ENCODE measurements at places on chromosomes 3 and 15. TPM values are rescaled to one million over a fixed set of nuclear protein-coding genes. Genes with fewer than 3 reads are reported as not detected.

HESX1 gene
- 0.99 TPM for total RNA-seq

EBLN2 gene
- total RNA-seq, result 3.0 TPM

GALNT15 gene
- total RNA-seq, result 37.7 TPM

TM6SF1 gene
- 2.3 TPM for total RNA-seq

ZFAND6 gene
- total RNA-seq, result 160 TPM

BUB1B gene
- 5.4 TPM for total RNA-seq

COL8A1 gene
- 24.7 TPM for total RNA-seq

FAM131A gene
- total RNA-seq, result 18.5 TPM

SERINC4 gene
- total RNA-seq, result under 0.01 TPM

QRICH1 gene
- 59.0 TPM for total RNA-seq

SLC9C1 gene
- total RNA-seq, result not detected

C3orf85 gene
- total RNA-seq, result not detected

- H3K4me1 ChIP-seq, result no peaks in the 10 kb centered on the region
- no peaks in the 10 kb centered on the region for H3K36me3 ChIP-seq
- peak; percentile 79 for DNase-seq
- no peak overlapping the region for H3K27ac ChIP-seq
- no peaks in the 10 kb centered on the region for H3K27me3 ChIP-seq
Observed at GRCh38 chr3:58005669-58006068, 2.6 kb upstream of the FLNB start.

- H3K4me3 ChIP-seq, result no peak overlapping the region
- no peaks in the 10 kb centered on the region for H3K27me3 ChIP-seq
- no peak for DNase-seq
- H3K27ac ChIP-seq, result no peak overlapping the region
- peaks cover 5% of the 10 kb centered on the region for H3K4me1 ChIP-seq
Observed at GRCh38 chr3:66019896-66020295, 18.8 kb downstream of the MAGI1 start.

GRCh38 chr3:53589201-53589600 lies 94.8 kb downstream of the CACNA1D start:
- H3K4me3 ChIP-seq, result no peak overlapping the region
- DNase-seq, result no peak
- H3K27ac ChIP-seq, result no peak overlapping the region
- no peaks in the 10 kb centered on the region for H3K27me3 ChIP-seq

DNA sequence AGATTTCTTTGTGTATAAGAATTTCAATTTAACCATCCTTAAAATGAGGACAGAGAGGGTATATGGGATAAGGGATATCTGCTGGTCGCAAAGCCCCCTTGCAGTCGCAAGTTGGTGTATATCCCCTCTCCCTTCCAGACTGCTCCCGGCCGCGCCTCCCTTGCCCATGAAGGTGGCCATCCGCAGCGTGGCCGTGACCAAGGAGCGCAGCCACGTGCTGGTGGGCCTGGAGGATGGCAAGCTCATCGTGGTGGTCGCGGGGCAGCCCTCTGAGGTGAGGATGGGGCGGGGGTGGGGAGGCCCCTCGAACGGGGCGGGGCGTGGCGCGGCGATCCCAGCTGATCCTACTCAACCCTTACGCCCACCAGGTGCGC lies 29.4 kb downstream of the NBEAL2 start:
- peaks cover 6% of the 10 kb centered on the region for H3K4me1 ChIP-seq
- H3K27me3 ChIP-seq, result no peaks in the 10 kb centered on the region
- H3K36me3 ChIP-seq, result no peaks in the 10 kb centered on the region
- no peak overlapping the region for H3K27ac ChIP-seq

- H3K4me3 ChIP-seq, result no peak overlapping the region
- H3K27me3 ChIP-seq, result no peaks in the 10 kb centered on the region
- no peaks in the 10 kb centered on the region for H3K36me3 ChIP-seq
- no peak for DNase-seq
- no peak overlapping the region for H3K27ac ChIP-seq
Observed at GRCh38 chr15:94053626-94054025, 177.7 kb upstream of the MCTP2 start.

DNA sequence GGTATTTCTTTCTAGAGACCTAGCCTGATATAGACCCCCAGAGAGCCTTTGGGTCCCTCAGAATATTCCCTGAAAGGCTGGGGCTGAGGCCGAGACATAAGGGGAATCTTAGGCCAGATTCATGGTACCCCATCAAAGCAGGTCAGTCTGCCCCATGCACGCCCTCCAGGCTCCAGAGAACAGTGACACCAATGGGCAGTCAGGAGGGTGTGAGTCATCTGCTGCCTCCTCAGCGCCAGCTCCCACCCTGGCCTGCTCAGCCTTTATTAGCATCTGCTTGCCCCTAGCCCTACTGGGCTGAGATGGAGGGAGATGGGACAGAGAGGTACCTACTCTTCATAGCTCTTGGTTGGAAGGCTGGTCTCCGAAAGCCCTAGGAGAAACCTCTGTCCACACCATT lies 14.3 kb upstream of the CAMKV start:
- no peak overlapping the region for H3K27ac ChIP-seq
- H3K4me3 ChIP-seq, result no peak overlapping the region
- no peaks in the 10 kb centered on the region for H3K36me3 ChIP-seq
- H3K27me3 ChIP-seq, result peaks cover 19% of the 10 kb centered on the region

DNA sequence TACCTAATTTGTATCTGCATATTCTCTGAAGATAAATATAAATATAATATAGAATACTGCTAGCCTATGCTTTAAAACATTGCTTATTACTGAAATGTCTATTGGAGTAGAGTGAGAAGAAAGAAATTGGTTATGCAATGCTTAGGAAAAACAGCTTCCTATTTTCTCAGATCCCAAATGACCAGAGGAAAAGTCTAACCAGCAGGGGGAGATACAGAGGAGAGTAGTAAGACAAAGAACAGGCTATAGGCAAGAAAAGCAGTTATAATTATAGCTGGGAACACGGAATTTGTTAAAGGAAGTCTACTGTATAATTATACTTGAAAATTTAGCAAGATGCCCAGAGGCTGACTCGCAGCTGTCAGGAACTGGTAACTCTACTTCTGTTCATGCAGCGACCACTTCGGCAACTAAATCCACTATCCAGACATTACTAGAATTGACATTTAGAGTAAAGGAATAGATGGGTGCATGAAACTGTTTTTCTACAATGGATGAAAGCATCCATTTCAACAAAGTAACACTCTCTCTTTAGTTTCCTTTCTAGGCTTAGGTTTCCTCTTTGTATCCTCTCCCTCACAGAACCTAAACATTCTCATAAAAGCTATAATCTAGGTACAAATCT lies 97.2 kb downstream of the TBC1D5 start:
- no peak overlapping the region for H3K27ac ChIP-seq
- no peaks in the 10 kb centered on the region for H3K36me3 ChIP-seq
- no peaks in the 10 kb centered on the region for H3K27me3 ChIP-seq
- H3K4me1 ChIP-seq, result peaks cover 2% of the 10 kb centered on the region
- DNase-seq, result peak; percentile 83

DNA sequence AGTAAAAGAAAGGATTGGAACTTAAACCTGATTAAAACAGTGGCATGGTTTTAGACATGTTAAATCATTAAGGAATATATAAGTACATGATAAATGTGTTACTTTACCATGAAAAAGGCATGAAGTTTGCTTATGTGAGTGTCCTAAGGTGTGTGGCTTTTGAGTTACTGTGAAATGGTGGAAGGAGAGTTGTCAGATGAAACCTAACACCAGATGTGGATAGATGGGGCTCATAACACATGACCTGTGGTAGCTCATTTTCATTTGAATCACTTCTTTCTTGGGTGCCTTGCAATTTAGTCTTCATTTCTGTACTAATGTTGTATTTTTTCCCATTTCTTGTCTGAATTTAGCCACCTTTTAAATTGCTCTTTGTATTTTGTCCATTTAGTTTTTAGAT lies 13.0 kb downstream of the MEF2A start:
- H3K4me1 ChIP-seq, result no peaks in the 10 kb centered on the region
- H3K4me3 ChIP-seq, result no peak overlapping the region
- DNase-seq, result peak; percentile 39
- no peaks in the 10 kb centered on the region for H3K27me3 ChIP-seq
- no peaks in the 10 kb centered on the region for H3K36me3 ChIP-seq
- H3K27ac ChIP-seq, result no peak overlapping the region

GRCh38 chr15:100602823-100603393 lies 519 bp downstream of the ASB7 start:
- H3K27me3 ChIP-seq, result no peaks in the 10 kb centered on the region
- peak overlapping the region; percentile 91 for H3K4me3 ChIP-seq
- peaks cover 3% of the 10 kb centered on the region for H3K4me1 ChIP-seq
- no peaks in the 10 kb centered on the region for H3K36me3 ChIP-seq
- peak overlapping the region; percentile 79 for H3K27ac ChIP-seq

GRCh38 chr3:112681822-112682325 lies 40.9 kb upstream of the CCDC80 start:
- H3K4me3 ChIP-seq, result no peak overlapping the region
- DNase-seq, result peak; percentile 69
- H3K27ac ChIP-seq, result peak overlapping the region; percentile 69
- no peaks in the 10 kb centered on the region for H3K27me3 ChIP-seq

DNA sequence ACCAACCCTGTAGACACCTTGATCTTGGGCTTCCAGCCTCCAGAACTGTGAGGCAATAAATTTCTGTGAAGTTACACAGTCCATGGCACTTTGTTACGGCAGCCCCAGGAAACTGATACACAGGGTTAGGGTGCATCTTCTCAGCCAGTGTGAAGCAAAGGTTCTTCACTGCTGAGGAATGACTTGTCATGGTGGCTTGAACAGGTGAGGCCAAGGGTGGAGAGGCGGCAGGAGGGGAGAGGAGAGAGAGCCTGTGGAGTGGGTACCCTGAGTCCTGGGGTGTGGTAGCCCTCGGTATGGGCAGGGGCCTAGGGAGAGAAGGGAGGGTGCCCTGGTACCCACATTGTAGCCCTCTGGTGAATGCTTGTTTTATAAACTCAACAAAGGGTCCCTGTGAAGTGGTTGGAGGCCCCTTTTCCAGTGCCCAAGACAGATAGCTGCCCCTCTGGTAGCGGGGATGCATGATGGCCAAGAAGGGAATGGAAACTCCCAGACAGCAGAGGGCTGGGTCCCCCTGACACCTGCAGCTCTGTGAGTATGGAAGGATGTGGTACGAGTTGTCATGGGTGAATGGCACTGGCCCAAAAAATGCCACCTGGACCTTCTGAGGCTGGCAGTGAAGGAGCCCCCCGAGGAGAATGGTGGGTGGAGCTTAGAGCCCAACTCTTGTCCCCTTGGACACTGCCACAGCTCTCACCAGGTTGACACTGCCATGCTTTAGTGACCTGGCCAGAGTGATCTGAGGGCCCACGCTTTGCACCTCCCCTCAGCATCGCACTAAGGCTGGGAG lies 49.6 kb downstream of the SPSB4 start:
- H3K27me3 ChIP-seq, result peaks cover 5% of the 10 kb centered on the region
- no peak for DNase-seq
- no peaks in the 10 kb centered on the region for H3K4me1 ChIP-seq
- H3K36me3 ChIP-seq, result no peaks in the 10 kb centered on the region
- H3K4me3 ChIP-seq, result no peak overlapping the region

DNA sequence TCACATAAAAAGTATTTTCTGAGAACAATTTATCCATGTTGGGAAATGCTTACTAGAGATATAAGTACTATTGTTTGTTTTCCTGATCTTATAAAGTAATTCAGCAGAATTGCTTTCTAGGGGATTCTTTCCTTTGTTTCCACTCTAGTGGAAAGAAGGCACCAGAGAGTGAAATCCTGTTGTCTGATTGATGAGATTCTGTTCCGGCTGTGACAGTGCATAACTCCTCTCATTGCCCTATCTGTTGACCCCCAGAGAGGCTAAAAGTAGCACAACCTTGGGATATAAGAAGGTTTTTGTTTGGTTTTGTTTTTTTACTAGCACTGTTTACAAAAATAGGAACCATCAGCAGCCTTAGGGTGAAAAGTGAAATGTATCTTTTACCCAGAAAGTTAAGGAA lies 114.1 kb downstream of the ALCAM start:
- H3K36me3 ChIP-seq, result no peaks in the 10 kb centered on the region
- H3K4me1 ChIP-seq, result no peaks in the 10 kb centered on the region
- DNase-seq, result no peak
- no peak overlapping the region for H3K4me3 ChIP-seq
- no peaks in the 10 kb centered on the region for H3K27me3 ChIP-seq
- no peak overlapping the region for H3K27ac ChIP-seq

- no peak for DNase-seq
- H3K27ac ChIP-seq, result no peak overlapping the region
- H3K36me3 ChIP-seq, result no peaks in the 10 kb centered on the region
- no peaks in the 10 kb centered on the region for H3K27me3 ChIP-seq
- H3K4me1 ChIP-seq, result no peaks in the 10 kb centered on the region
- H3K4me3 ChIP-seq, result no peak overlapping the region
Observed at GRCh38 chr3:57298041-57298440, 5.6 kb upstream of the ASB14 start.

GRCh38 chr3:37190667-37191066 lies 16.3 kb upstream of the LRRFIP2 start:
- H3K27me3 ChIP-seq, result no peaks in the 10 kb centered on the region
- no peak overlapping the region for H3K27ac ChIP-seq
- no peaks in the 10 kb centered on the region for H3K4me1 ChIP-seq
- no peak overlapping the region for H3K4me3 ChIP-seq

DNA sequence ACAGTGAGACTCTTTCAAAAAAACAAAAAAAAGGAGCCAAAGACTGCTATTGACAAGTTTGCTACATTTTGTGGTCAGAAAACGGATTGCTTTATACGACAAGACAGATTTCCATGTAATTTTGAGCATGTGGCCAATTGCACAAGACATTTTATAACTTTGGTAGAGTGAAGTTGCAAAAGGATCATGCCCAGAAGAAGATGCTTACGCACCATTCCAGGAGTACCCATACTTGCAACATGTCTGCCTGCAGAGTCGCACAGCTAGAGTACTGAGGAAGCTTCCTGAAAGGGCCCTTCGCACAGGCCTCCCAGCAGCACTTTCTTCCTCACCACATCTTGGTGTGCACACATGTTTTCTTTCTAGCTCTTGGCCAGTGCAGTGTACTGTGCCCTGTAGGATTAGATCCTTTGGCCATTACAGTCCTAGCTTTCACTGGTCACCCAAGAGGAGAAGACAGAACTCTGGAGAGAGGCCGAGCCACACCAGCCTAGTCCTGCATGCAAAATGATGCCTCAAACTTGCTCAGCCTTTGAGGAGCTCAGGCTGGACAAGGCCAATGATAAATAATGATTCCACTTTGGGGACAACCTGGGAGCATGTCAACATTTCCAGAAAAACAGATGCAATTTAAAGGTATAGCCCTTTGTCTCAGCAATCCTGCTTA lies 11.7 kb downstream of the CHDH start:
- no peak overlapping the region for H3K27ac ChIP-seq
- no peak for DNase-seq
- no peaks in the 10 kb centered on the region for H3K4me1 ChIP-seq
- H3K4me3 ChIP-seq, result no peak overlapping the region
- H3K27me3 ChIP-seq, result no peaks in the 10 kb centered on the region
- H3K36me3 ChIP-seq, result no peaks in the 10 kb centered on the region

DNA sequence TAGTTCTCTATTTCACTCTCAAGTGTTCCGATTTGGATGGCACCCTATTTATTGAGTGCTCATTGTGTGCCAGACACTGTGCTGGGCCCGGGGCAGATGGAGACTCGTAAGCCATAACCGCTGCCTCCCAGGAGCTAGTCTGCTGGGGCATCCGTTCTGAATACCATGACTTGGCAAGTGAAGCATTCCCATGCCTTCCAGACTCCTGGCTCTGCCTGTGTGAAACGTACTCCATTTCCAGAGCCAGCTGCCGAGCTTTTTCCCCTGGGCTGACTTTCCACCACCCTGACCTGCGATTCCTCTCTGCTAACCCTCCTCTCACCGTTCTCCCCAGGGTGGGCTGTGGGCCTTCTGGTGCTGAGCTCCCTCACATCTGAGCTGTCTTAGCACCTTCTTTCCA lies 303.1 kb upstream of the CTDSPL start:
- H3K4me3 ChIP-seq, result no peak overlapping the region
- DNase-seq, result no peak
- no peak overlapping the region for H3K27ac ChIP-seq

- peak overlapping the region; percentile 46 for H3K4me3 ChIP-seq
- H3K36me3 ChIP-seq, result no peaks in the 10 kb centered on the region
- peak overlapping the region; percentile 98 for H3K27ac ChIP-seq
- no peaks in the 10 kb centered on the region for H3K27me3 ChIP-seq
Observed at GRCh38 chr3:49469037-49469935, 781 bp upstream of the DAG1 start.

Data from fibroblast of lung (primary cell).